ENCODE measurements at places on chromosomes 5 and 9.

- DNase-seq = no peak
These were observed 23.6 kb upstream of the ANXA2R start for GRCh38 chr5:43063721-43064171.

GRCh38 chr9:89278997-89279739, 31.8 kb upstream of the CKS2 start:
- DNase-seq = no peak

GRCh38 chr9:116558035-116558434, 129.1 kb upstream of the TRIM32 start:
- DNase-seq = no peak

- DNase-seq = no peak
These were observed 993 bp downstream of the HCN1 start for GRCh38 chr5:45694971-45695803.

DNA sequence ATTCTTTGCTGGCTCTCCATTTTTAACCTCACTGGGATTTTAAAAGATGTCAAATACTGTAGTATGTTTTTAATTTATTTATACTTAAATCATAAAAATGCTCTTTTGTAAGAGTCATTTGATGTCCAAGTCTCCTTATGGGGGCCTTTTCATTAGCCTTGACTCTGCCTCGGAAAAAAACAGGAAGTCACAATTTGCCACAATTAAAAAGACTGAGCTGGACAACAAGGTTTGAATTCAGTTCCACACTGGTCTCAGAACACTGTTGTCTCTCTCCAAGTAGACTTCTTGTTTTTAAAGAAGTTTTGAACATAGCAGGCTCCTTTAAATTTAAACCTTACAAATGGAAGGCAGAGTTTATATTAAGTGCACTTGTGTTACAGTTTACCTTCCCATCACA, 444.2 kb downstream of the ACTL7B start:
- DNase-seq = no peak

DNA sequence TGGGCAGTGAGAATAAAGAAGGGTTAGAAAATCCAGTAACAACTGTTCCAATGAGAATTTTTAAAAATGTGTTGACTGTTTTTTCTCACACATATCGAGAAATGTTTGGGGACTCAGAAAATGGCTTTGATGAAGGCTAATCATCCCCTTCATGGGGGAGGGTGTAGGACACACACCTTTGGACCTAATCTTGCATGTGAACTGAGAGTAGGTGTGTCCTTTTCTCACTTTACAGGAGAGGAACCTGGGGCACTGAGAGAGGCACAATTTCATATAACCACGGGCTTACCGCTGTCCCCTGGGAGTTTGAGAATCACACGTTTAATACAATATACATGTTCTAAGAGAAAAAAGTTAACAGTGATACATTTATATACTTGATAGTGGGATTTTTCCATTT, 17.3 kb downstream of the FRRS1L start:
- DNase-seq = no peak

Data from esophagus squamous epithelium (tissue), 5 donors.